ENCODE measurements at places on chromosomes 11 and 22. TPM values are rescaled to one million over a fixed set of nuclear protein-coding genes. Genes with fewer than 3 reads are reported as not detected.

FAT3 gene
- total RNA-seq, result 38.6 TPM

FAR1 gene
- total RNA-seq, result 40.3 TPM

APLNR gene
- total RNA-seq, result 1.5 TPM

TRMT112 gene
- 319 TPM for total RNA-seq

C11orf16 gene
- 0.41 TPM for total RNA-seq

MTNR1B gene
- 0.23 TPM for total RNA-seq

SYT7 gene
- 13.5 TPM for total RNA-seq

CLDN5 gene
- total RNA-seq, result 0.16 TPM

RFPL1 gene
- total RNA-seq, result not detected

LRRC32 gene
- total RNA-seq, result 0.46 TPM

MPEG1 gene
- total RNA-seq, result 0.05 TPM

CAT gene
- total RNA-seq, result 48.4 TPM

LSP1 gene
- 0.05 TPM for total RNA-seq

SCARF2 gene
- total RNA-seq, result 1.7 TPM

OOSP2 gene
- not detected for total RNA-seq

ESAM gene
- 0.50 TPM for total RNA-seq

MAPK11 gene
- total RNA-seq, result 20.2 TPM

FOLR2 gene
- total RNA-seq, result not detected

SESN3 gene
- 69.5 TPM for total RNA-seq

CCDC116 gene
- 0.18 TPM for total RNA-seq

CTSC gene
- total RNA-seq, result 62.6 TPM
